Chondrocyte (in vitro differentiated cells): ENCODE measurements at places on chromosomes 6 and 20. TPM values are rescaled to one million over a fixed set of nuclear protein-coding genes. Genes with fewer than 3 reads are reported as not detected.

DNA sequence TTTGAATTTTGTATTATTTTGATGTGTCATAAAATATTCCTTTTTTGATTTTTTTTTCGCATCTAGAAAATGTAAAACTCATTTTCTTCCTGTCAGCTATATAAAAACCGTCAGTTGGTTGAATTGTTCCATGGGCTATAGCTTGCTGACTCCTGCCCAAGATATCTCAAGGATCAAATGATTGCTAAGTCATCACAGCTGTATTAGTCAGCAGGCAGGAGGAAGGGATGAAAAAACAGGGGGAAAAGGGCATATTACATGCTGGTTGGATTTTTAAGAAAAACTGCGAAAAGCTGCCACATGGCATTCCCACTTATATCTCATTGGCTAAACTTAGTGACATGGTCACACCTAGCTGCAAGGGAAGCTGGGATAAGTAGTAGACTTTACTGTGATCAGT is 569.9 kb downstream of the BCKDHB start:
- DNase-seq: no peak

- DNase-seq: no peak
These were observed 67.2 kb upstream of the TBC1D7 start for GRCh38 chr6:13395272-13396237.

DNA sequence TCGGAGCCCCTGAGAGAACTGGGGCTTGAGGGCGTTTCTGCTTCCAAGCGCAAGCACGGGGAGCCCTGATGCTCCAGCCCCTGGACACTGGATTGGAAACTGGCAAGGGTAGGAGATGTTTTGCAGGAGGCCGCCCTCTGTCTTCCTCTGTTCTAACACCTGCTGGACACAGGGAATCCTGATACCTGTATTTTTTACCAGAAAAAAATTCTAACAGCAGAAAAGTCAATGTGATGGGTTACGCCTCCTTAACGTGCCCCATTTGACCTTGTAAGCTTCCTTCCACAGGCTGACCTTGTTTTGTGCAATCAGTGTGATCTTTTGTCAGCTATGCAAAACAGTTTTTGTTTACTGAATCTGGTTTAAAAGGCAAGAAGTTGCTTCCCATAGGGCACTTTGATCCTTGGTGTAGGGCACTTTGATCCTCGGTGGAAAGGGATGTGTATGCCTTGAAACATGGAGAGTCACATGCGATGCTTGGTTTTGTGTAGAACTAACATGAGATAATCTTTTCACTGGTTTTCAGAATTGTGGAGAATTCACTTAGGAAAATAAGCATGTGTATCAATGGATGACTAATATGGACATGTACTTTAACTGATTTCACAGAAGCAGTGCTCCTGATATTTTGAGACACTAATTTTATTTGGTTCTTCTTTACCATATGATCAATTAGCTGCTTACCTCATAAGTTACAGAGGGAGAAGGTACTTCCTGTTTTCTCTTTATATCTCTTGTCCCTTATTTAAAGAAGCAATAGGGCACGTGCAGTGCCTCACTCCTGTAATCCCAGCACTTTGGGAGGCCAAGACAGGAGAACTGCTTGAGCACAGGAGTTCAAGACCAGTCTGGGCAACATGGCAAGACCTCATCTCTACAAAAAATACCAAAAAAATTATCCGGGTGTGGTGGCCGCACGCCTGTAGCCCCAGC is 59.9 kb upstream of the MAP3K4 start:
- no peak for DNase-seq

DNA sequence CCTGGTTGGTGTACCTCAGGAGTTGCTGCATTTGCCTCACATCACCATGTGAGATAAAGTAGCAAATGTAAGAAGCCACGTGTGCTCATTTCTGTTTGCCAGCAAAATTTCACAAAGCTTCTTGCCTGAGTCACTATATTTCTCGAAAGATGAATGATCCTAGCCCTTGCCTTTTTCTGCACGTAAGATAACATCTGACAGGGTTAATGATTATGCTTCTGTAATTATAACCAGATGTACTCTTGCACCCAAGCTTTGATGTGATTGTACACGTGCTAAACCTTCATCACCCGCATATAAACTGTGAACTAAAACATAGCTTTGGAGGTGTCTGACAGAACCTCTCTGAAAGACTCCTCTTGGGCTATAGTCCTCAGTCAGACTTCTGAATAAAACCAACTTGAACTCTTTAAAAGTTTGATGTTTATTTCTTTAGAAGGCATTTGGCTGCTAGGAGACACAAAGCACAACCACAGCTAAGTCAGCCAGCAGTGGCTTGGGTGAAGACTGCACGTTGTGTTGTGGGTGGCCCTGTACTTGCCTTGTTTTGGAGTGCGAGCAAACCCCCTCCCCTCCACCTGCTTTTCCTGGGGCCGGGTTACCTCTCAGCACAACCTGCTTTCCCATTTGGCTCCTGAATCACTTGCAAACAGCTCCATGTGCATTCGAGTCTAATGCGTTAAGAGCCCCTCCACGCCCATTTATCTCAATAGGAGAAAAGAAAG is 19.3 kb downstream of the PROKR2 start:
- DNase-seq: no peak

GRCh38 chr6:34610819-34611477 is 54.8 kb upstream of the SPDEF start:
- no peak for DNase-seq

The ENPP5 gene
- total RNA-seq: 0.12 to 0.28 TPM in 2 of 3 replicates, not detected in the other

- no peak for DNase-seq
These were observed 187.9 kb upstream of the ARID1B start for GRCh38 chr6:156589281-156589680.

DNA sequence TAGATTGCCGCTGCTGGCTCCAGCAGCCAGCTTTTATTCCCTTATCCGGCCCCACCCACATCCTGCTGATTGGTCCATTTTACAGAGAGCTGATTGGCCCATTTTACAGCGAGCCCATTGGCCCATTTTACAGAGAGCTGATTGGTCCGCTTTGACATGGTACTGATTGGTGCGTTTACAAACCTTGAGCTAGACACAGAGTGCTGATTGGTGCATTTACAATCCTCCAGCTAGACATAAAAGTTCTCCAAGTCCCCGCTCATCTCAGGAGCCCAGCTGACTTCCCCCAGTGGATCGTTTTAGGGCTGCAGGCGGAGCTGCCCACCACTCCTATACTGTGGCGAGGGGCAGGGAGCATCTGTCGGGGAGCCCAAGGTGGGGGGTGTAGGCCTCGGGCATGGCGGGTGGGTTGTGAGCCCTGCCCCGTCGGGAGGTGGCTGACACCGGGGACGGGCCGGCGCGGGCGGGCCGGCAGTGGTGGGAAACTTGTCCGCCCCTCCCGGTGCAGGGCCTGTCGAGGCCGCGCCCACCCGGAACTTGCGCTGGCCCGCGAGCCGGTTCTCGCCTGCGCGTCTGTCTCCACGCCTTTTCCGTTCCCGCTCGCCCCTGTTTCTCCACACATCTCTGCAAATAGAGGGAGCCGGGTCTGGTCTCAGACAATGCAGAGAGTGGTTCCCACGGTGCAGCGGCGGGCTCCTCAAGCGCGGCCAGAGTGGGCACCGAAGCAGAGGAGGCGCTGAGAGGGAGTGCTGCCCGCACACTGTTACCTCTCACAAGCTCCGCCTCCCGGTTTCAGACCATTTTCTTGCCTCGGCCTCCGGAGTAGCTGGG is 86.1 kb upstream of the STMND1 start:
- DNase-seq: no peak

The KHDC1L gene
- not detected in 3 replicates for total RNA-seq

The KIAA0408 gene
- total RNA-seq: 0.45 to 1.2 TPM in 2 of 3 replicates, not detected in the other

GRCh38 chr6:26474439-26474881 is 16.7 kb downstream of the BTN2A1 start:
- DNase-seq: no peak

The COX4I2 gene
- not detected in 3 replicates for total RNA-seq

GRCh38 chr6:149869275-149869892 is 5.2 kb upstream of the LRP11 start:
- no peak for DNase-seq

GRCh38 chr6:113385020-113385431 is 472.1 kb upstream of the MARCKS start:
- DNase-seq: no peak

DNA sequence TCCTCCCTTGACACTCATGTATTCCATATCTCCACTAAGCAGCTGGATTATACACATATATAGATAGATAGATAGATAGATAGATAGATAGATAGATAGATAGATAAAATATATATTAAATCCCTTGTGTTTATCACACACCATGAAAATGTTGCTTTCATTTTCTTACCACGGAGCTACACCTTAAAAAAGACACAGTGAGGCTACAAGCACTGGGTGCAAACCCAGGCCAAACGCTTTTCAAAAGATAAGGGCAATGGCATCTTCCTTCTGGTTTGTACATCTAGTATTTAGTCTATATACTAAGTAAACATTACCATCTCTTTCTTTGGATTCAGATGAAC is 377.1 kb downstream of the ESR1 start:
- no peak for DNase-seq

GRCh38 chr6:33886673-33887144 is 82.9 kb upstream of the MLN start:
- DNase-seq: no peak

- no peak for DNase-seq
These were observed 35.9 kb downstream of the ZC3H12D start for GRCh38 chr6:149448821-149449453.

The OR2H1 gene
- not detected in 3 replicates for total RNA-seq

The SOX18 gene
- 2.1 to 2.8 TPM (median 2.3 TPM) in 3 replicates for total RNA-seq

DNA sequence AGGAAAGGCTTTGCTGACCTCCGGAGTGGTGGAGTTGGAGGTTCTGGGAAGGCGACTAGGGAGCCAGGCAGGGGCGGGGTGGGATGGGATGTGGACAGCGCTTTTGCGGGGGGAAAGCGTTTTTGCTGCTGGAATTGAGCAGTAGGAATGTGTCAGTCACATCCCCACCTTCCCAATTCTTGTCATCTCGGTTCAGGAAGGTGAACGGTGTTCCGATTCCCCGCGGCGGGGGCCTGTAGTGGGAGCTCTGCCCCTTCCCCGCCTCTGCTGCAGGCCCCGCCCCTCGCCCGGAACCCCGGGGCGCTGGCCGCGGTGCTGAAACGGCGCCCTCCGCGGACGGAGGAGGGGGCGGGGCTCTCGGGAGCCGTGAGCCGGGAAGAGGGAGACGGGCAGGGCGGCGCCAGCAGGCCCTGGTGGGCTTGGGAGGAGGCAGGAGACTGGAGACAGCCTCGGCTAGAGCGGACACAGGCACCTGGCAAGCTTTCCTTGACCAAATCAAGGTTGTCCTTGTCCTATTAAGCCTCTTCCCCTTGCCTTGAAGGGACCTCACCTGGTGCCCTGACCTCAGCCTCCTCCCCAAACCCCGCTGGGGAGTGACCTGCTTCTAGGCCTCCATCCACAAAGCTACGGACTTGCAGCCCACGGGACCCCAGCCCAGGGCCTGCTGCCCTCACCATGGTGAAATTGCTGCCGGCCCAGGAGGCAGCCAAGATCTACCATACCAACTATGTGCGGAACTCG is at the start of gene LHFPL5:
Gene LHFPL5 (plus strand): TSS at position 357 of the 741 bp plus-strand sequence. CDS start 319 bp downstream, at position 676.
- DNase-seq: no peak

DNA sequence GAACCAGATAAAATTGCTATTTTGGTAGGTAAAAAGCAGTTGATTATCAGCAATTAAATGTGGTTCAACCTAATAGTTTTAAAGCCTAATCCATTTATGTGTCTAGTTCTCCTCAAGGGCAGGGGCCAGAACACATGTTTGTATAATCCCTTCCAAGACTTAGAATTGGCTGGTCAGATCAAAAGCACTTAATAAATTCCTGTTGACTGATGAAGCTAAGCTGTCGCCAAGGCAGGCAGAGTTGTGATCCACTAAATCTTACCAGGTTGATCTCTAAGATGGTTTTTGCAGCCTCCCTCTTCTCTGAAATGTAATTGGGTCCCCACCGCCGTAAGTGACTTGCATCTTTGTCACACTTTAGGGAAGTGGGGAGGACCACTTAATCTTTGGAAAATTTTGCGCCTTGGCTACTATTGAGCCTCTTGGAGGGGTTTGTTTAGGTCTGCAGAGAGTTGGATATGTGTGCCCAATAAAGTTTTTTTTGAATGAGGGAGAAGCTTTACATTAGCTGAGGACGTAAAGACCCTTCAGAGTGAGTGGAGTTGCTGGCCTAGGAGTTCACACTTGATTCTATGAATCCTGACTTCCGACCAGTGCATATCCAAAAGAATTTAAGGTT is 65.9 kb downstream of the PHF20 start:
- no peak for DNase-seq

DNA sequence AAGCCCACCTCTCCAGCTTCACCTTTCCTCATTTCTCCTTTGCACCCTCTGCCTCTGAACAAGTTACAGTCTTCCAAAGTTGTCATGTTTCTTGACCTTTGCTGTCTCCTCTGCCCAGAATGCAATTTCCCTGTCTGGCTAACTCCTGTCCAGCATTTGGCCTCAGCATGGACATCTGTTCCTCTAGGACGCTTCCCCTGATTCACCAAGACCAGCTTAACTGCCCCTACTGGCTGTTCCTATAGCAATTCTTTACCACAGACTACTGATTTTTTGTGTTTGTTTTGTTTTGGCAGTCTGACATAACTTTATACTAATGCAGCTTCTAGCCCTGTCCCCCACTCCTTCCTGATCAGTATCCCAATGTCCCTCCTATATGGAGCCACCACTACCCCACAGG is 13.4 kb downstream of the GNL1 start:
- DNase-seq: no peak

The MOXD1 gene
- total RNA-seq: 9.0 to 14.3 TPM (median 9.1 TPM) in 3 replicates

- DNase-seq: no peak
These were observed 598 bp downstream of the TMEM239 start for GRCh38 chr20:2816583-2817340.

DNA sequence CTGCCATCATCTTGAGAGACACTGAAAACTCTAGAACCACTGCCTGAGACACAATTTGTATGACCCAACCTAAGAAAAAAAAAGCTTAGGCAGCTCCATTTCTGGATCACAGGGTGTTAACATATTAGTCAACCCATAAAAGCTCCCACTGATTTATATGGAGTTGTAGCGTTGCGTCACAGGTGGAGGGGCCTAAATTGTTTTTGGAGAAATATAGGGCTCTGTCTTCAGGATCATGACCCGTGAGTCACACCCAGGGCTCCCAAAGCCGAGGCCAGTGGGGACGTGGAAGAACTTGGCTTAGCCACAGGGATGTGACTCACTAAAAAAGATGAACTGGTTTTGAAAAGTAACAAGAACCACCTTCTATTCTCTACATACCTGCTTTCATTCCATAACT is 116.5 kb upstream of the BMP2 start:
- no peak for DNase-seq

- no peak for DNase-seq
These were observed 18.2 kb downstream of the AKAP12 start for GRCh38 chr6:151257985-151258445.

The NRN1 gene
- total RNA-seq: 2.5 to 3.1 TPM in 2 of 3 replicates, not detected in the other
